ENCODE measurements at places on chromosomes 4 and X.

- no peak for DNase-seq
These were observed 361.2 kb downstream of the ARAP2 start for GRCh38 chr4:35883108-35883507.

DNA sequence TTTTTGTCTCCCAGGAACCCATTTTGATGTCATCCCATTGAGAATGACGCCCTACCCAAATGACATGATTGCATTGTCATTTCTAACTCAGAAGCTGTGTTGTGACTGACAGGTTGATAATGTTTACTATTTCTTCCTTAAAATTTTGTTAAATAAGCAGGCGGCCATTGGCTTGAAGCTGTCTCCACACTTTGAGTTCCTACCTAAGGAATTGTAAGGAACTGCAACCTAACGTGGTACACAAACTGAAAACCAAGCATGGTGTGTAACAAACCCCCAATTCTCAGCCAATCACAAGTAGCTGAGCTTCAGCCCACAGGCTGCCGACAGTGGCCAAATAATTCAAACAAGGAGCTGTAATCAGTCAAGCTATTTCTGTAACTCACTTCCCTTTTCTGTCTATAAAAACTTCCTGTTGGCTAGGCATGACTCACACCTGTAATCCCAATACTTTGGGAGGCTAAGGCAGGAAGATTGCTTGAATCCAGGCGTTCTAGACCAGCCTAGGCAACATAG lies 2.9 kb upstream of the MND1 start:
- DNase-seq, result no peak

- no peak for DNase-seq
These were observed 71.2 kb downstream of the LNX1 start for GRCh38 chr4:53520116-53520515.

DNA sequence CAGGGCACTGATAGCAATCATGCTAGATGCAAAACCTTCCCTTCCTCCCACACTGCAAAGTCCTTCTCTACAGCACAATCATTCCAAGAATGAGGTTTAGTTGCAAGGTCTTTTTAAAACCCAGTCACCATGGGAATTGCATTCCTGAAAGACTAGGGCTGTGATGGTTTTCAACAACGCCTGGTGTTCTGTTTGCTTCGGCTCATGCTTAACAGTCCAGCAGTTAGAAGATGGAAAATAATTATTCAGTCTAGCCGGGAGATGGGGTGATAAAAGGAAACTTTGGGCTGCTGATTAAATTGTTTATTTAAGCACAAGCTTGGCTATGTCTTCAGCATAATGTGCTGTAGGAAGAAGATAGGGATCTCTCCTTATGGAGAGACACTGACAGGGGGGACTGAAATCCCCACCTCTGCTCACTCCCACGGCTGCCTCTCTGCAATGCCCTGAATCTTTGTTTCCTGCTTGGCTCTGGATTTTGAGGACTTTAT lies 211.4 kb downstream of the MID1IP1 start:
- no peak for DNase-seq

DNA sequence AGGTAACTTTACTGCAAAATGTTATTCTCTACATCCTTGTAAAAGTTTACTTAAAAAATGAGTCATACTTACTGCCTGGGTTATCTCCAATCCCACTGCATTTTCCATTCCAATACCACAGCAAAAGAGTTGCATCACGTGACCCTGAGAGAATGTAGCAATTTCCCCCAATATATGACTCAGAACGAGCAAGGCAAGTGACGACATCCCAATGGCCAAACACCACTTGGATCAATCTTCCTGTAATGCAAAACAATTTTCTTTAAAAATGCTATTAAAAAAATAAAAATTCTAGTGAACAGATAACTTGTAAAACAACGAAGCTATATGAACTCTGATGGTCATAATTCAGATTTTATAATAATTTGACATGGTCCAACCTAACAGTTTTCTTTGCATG lies 224.3 kb downstream of the DCLK2 start:
- no peak for DNase-seq

DNA sequence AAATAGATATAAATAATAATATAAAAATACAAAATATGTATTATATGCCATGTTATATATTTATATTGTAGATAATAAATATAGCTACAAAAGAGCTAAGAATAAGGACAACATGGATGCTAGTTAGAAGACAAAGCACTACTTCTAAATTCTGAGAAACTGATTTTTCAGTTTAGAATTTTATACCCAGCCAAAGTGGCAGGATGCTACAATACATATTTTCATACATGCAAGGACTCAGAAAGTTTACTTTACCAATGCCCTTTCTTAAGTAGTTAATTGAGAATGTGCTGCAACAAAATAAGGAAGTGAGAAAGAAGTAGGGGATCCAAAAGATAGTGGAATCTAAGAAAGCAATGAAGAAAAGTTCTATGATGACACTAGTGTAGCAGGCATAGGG lies 64.5 kb downstream of the PDE5A start:
- no peak for DNase-seq

DNA sequence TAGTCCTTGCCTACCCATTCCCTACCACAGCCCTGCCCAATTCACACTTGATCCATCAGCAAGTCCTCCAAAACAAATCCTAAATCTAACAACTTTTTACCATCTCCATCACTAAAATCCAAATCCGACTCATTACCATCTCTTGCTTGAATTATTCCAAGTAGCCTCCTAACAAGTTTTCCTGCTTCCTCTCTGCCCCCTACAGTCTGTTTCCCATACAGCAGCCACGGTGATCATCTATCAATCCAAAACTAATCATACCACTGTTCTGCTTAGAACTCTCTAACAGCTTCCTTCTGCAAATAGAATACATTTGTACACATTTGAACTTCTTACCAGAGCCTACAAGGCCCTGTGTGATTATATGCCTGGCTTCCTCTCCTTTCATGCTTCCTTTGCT lies 133.0 kb downstream of the SHROOM4 start:
- DNase-seq, result no peak

DNA sequence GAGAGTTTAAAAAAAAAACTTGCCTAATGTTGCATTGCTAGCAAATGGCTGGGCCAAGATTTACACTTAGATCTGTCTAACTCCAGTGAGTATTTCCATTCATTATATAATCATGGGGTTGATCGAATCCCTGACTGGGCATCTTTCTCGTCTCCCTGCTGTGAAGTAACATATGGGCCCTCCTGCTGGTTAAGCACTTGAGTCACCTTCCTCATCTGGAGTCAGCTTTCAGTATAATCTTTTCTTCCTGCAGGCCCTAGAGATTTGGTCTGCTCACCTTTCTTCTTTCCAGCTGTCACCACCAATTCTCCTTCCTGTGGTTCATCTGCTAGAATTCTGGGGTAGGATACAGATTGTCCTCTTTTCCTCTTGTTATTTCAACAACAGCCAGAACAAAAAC lies 41.6 kb downstream of the TIGD2 start:
- peak; percentile 52 for DNase-seq

DNA sequence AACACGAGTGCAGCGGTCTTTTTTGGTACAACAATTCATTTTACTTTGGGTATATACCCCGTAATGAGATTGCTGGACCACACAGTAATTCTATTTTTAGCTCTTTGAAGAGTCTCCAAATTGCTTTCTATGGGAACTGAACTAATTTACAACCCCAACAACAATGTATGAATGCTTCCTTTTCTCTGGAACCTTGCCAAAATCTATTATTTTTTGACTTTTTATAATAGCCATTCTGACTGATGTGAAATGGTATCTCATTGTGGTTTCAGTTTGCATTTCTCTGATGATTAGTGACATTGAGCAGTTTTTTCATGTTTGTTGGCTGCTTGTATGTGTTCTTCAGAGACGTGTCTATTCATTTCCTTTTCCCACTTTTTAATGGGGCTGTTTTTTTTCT lies 240.8 kb downstream of the STK32B start:
- no peak for DNase-seq

DNA sequence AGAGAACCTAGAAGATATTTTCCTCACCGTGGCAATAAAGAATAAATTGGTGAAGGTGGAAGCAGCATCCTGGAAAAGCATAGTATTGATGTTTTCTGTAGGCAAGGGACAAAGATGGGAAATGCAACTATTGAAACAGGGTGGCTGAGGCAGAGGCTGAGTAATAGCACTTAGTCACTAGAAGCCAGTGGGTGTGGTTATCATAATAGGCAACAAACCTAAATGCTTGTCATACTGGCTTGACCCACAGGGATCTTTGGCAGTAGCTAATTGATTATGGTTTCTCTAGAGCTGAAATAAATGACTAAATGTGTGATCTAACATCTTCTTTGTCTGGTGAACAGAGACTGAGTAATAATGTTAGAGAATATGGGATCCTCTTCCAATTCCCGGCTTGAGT lies 353.6 kb upstream of the RPS6KA3 start:
- DNase-seq, result no peak

GRCh38 chr4:183814461-183814860 lies 90.6 kb upstream of the STOX2 start:
- DNase-seq, result no peak

DNA sequence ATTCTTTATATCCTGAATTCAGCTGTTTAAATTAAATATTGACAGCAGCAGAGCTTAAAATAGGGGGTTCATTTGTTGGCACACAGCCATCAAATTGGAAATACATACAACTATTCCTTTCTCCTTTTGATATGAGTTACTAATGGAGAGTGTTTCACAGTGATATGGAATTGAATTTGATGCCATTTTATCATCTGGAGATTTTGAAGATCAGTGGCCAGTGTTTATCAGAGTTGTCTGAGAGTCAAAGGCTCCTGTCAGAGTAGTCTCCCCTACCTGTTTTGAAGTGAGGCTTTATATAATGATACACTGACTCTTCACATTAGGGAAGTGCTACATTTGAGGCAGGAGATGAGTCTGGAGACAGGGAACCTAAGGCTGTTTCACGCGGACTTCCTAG lies 1286.3 kb downstream of the TECRL start:
- DNase-seq, result no peak

DNA sequence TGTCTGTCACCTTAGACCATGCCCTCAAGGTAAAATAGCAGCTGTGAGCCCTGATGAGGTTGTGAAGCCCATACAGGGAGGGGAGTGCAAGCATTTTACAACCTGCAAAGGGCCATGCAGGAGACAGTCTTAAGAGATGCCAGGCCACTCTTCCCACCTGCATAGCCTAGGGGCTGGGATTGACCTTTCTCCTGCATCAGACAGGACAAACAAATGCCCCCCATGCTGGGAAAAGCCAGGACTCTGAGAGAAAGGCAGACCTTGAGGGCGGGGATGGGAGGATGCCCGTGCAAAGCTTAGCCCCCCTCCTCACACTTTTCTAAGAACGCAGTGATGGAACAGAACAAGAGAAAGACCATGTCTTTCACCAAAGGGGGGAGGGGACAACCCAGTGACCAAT lies 137.9 kb upstream of the MAMLD1 start:
- no peak for DNase-seq

GRCh38 chrX:133880032-133880443 lies 105.4 kb downstream of the GPC3 start:
- DNase-seq, result no peak

DNA sequence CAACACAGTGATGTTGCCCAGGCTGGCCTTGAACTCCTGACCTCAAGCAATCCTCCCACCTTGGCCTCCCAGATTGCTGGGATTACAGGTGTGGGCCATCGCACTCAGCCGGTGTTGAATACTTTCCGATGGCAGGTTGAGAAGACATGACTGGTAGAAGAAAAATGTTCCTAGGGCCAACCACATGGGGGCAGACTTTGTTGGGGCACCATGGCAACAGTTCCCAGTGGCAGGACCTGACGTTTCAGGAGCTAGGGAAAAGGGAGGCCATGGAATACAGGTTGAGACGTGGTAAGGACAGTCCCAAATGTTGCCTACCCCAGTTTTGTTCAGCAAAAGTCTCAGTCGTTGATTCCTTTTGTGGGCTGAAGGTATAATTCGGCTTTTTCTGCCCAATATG lies 134.6 kb downstream of the ASMT start:
- DNase-seq, result no peak

DNA sequence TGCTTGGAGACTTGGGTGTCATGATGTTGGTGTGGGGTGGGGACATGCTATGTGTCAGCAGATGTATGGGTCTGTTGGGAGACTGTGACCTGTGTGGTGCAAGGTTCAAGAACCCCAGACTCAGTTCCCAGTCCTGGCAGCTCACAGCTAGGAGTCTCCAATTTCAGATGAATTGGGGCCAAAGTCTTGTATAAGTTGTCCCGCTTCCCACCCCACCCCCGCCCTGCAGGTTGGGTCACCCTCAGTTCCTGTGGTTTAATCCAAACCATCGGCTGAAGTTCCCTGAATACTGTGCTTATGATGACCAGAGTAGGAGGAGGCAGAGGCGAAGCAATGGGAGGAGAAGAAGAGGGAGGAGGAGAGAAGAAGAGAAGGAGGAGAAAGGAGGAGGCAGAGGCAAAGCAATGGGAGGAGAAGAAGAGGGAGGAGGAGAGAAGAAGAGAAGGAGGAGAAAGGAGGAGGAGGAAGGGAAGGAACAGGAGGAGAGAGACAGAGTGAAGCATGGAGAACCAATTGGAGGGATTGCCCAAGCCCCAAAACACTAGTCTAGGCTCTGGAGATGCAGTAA lies 112.6 kb downstream of the EFNB1 start:
- DNase-seq, result no peak

DNA sequence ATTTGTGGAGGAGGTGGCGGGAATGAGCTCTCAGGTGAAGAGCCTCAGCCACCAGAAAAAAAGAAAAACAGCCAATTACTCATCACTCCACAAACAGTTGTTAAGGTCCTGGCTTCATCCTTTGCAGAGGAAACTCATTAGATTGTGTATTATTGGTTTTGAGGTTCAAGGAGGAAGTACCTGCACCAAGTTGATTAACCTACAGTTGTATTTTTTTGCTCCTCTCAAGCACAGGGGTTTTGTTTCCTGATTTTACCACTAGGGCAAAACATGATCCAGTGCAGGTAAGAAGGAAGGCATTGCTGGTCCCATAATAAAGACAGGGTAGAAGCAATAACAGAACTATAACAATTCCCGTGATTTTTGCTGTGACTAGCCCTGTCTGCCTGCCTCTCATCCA lies 84.0 kb upstream of the QRFPR start:
- no peak for DNase-seq

GRCh38 chr4:24768604-24769003 lies 26.8 kb upstream of the SOD3 start:
- DNase-seq, result no peak

GRCh38 chr4:105179539-105180401 lies 33.1 kb downstream of the TET2 start:
- DNase-seq, result no peak

- no peak for DNase-seq
These were observed 68.7 kb downstream of the MGST2 start for GRCh38 chr4:139734201-139734874.

GRCh38 chr4:74777531-74777930 lies 16.8 kb downstream of the BTC start:
- DNase-seq, result no peak

DNA sequence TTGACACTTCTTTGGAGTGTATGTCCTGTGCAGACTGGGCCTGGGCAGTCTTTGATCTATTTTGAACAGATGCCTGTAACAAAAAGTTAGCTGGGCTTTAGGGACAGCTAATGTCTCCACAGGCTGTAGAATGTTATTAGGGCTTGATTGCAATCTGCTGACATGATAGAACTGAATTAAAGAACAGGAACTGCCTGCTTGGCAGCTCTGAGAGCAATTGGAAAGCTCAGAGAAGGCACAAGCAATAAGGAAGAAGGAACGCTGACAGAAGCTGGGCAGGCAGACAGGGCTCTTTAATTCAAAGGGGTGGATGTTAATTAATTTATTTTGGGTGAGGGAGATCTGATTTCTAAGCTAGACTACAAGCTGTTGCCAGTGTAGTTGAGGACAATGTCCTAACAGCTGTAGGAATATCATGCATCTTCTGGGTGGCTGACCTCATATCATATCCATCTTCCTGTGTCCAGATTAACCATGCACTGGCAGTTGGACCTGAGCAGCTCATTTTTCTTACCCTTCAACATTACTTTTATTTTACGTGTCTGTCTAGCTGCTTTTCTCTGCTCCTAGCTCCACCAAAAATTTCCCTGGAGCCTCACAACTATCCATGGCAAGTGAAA lies 20.7 kb upstream of the GRXCR1 start:
- DNase-seq, result no peak
